ENCODE measurements at places on chromosomes 5 and 9. TPM values are rescaled to one million over a fixed set of nuclear protein-coding genes. Genes with fewer than 3 reads are reported as not detected.

DNA sequence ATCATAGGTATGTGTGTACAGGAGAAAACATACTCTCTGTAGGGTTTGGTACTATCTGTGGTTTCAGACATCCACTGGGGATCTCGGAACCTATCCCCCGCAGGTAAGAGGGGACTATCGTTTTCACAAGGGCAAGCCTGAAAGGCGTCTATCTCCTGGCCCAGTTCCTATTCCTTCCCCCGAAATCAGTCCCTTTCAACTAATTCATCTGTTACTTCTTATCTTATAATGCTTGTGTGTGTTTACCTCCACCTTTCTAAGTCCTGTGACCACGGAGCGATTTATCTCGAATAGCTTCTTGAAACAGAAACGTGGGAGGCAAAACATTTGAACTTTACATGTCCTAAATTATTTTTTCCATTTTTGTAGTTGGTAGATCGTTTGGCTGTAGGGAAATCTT lies 11.4 kb downstream of the ABO start:
- no peak for DNase-seq

- DNase-seq: no peak
Observed at GRCh38 chr9:108672475-108673190, 183.2 kb downstream of the ACTL7B start.

GRCh38 chr5:174522480-174523260 lies 201.7 kb upstream of the MSX2 start:
- DNase-seq: no peak

The WNK2 gene
- not detected for total RNA-seq

The C5orf34 gene
- total RNA-seq: 10.4 TPM

- DNase-seq: no peak
Observed at GRCh38 chr5:158670201-158670600, 429.5 kb downstream of the EBF1 start.

DNA sequence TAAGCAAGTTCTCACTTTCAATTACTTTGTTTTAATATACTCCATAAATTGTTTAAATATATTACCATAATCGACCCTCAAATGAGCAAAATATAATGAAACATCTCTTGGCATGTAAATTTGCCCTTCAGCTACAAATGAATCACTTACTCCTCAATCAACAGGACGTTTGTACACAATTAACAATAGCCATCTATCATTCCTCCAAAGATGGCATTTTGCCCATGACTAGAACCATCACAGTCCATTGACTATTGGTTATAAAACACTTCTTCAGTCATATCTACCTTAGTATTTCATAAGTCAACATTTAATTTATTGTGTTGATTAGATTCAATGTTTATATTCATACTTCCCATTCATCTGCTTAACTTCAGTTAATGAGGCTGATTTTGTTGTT lies 127.2 kb downstream of the CTNND2 start:
- DNase-seq: no peak

The ARHGEF39 gene
- total RNA-seq: 3.9 TPM

The TOPORS gene
- 19.7 TPM for total RNA-seq

- peak; percentile 89 for DNase-seq
Observed at GRCh38 chr5:75335952-75336614, 937 bp upstream of the HMGCR start.

DNA sequence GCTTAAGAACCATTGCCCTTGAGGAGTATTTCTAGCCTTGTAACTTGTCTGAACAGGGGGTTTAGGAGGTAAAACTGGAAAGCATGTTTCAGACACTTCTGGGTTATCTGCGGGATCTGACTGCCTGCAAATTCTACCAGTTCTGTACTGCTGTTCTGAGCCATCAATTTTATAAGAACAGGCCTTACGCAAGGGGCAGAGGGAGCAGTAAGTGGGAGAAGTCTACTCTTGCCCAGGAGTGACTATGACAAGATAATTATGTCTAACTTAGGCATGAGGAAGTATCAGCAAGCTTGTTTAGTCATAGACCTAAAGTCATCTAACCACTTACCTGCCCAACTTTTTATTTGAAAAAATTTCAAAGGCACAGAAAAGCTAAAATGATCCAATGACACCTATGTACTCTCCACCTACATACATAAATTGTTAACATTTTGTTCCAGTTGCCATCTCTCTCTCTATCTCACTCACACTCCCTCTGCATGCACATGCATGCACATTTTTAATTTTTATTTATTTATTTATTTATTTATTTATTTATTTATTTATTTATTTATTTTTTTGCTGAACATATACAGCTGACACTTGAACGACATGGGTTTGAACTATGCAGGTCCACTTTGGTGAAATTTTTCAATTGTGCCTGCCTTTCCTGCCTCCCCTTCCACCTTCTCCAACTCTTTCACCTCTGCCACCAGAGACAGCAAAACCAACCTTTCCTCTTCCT lies 18.4 kb upstream of the DEPDC1B start:
- no peak for DNase-seq

DNA sequence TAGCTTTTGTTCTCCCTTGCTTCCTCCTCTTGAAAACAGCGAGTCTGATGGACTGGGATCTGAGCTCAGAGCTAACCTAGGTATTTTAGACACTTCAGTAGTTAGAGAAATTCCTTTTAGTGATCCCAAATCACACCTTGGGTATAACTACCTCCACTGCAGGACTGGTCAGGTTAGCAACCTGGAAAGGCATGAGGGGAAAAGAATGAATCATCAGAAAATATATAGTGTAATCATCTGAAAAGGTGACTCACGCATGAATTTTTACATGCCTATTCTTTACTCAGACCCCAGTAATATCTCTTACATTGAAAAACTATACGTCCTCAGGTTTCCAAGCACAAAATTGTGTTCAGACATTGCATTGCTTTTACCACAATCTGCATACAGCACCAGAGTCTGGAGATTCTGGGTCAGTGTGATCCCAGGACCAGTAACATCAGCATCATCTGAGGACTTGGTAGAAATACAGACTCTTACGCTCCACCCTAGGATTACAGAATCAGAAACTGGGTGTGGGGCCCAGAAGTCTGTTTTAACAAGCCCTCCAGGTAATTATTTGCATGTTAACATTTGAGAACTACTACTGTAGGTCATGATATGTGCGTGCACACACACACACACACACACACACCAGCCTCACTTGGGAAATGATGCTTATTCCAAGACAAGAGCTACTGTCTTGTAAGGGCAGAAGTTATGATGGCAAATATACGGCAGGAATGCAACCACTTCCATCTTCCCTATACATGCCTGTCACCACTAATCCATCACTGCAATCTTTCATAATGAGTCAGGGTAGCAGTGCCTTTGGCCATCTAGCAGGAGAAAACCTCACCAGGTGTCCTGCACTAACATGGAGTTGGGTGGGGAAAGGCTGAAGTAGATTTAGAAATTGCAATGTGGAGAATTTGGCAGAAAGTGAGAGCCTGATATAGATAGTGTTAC lies 271.6 kb upstream of the MAP3K1 start:
- no peak for DNase-seq
